ENCODE measurements at places on chromosomes 6 and 20. TPM values are rescaled to one million over a fixed set of nuclear protein-coding genes. Genes with fewer than 3 reads are reported as not detected.

SLC4A11 gene
- 0.89 TPM for total RNA-seq

SIGLEC1 gene
- not detected for total RNA-seq

COL11A2 gene
- total RNA-seq, result 1.2 TPM

PTK7 gene
- 96.6 TPM for total RNA-seq

TCF21 gene
- 9.8 TPM for total RNA-seq

RCAN2 gene
- total RNA-seq, result 2.0 TPM

PRKN gene
- total RNA-seq, result 0.89 TPM

MAP1LC3A gene
- total RNA-seq, result 34.8 TPM

VWA7 gene
- total RNA-seq, result 0.67 TPM

ZNF451 gene
- total RNA-seq, result 15.5 TPM

CYP39A1 gene
- total RNA-seq, result 1.0 TPM

BACH2 gene
- 2.0 TPM for total RNA-seq

PACRG gene
- not detected for total RNA-seq

DLK2 gene
- total RNA-seq, result 1.0 TPM

OR2H2 gene
- not detected for total RNA-seq

METTL24 gene
- not detected for total RNA-seq

BNIP5 gene
- total RNA-seq, result not detected

MUCL3 gene
- not detected for total RNA-seq

MUC22 gene
- total RNA-seq, result not detected

FOXQ1 gene
- total RNA-seq, result 0.45 TPM

TXLNB gene
- 0.15 TPM for total RNA-seq

PPP1R3G gene
- total RNA-seq, result 0.59 TPM

RIPOR2 gene
- total RNA-seq, result 0.67 TPM

MTFR2 gene
- total RNA-seq, result 9.2 TPM

WFDC2 gene
- total RNA-seq, result not detected

All from bronchus fibroblast of lung (primary cell).